Spinal cord (tissue), 10 donors: ENCODE measurements at places on chromosomes 6 and 20. TPM values are rescaled to one million over a fixed set of nuclear protein-coding genes. Genes with fewer than 3 reads are reported as not detected.

GRCh38 chr6:143241111-143241510, 180.4 kb downstream of the AIG1 start:
- no peak for DNase-seq

DNA sequence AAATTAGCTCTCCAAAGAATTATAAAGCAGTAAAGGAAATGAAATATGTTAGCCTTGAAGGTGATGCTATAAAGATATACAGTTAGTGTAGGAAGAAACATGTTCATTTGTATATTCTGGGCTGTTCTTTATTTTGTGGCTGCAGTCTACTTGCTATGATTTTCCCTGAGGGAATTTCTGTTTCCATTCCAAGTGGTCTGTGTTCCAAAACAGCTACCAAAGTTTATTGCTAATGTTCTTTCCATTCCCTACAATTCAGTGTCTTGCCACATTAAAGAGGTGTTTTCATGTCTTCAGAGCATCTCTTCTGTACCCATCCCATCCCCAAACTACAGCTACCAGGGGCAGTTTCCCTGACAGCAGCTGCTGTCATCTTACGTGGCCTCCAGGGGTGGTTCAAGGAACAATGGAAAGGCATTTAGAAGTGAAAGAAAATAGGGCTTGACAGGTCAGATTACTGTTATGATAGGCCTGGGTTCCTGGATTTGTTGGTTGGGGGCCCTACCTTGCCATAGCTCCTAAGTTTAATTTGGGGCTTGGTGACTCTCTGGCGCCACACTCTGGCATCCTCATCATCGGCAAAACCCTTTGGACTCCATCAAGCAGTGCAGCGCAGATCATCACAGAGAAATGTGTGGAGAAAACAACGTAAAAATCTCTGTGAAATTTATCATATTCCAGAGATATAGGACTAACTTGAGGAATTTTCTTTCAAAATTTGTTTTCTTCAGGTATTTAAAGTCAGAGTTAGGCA, 33.8 kb upstream of the AIG1 start:
- DNase-seq: no peak

DNA sequence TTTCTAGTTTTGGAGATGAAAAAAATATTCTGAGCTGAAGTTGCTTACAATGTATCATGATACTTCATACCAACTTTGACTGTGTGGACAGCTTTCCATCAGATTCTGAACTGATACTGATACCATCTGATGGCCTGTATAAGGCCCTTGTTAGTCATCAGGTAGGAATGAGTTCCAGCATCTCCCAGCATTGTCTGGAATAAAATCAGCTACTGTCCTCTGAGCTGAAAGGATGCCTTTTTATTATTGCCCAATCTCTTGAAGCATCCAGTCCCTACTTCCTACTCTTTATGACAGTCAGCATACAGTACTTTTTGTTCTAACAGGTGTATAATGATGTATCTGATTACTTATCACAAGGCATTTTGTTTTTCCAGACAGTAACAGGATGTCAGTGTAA, 70.6 kb upstream of the EYA4 start:
- no peak for DNase-seq

DNA sequence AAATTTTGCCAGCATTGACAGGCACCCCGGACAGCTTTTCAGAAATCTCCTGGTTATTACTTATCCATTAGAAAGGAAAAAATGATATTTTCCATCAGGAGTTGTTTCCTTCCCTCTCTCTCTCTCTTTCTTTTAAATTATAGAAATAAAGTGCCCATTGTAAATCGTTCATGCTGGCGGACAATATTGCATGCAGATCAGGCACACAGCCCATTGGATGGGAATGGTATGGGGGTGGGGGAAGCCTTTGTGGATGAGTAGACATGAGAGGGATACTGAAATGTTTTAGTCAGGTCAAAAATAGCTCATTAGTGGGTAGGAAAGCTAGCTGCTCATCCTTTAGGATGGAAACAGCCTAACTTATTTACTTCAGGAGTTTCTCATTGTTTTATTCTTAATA, 764.9 kb upstream of the MMS22L start:
- no peak for DNase-seq

DNA sequence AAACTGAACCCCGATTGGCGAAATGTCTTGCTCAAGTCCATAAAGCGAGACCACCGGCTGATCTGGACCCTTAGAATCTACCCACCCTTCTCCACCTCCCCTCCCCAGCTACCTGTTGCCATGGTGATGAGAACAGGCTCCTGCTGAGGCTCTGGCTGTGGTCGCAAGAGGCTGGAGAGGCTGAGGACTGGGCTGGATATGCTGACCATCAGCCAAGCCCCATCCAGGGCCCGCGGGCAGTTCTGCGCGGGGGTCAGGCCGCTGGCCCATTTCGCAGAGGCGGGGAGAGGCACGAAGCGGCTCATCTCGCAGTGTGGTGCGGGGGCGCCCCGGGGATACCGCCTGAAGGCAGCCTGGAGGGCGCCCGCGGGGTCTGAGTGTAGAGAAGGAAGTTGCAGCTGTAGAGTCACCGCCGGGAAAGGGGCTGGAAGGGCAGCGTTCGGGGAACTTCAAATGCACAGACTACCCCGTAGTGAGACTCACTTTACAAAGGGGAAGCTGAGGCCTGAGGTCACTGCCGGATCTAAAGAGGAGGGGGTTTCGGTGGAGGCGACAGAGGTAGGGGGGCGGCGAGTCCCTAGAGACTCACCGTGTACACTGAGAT, 671 bp downstream of the TAPBP start:
- peak; percentile 78 for DNase-seq

GRCh38 chr6:165497472-165497871, 165.6 kb downstream of the PDE10A start:
- no peak for DNase-seq

DNA sequence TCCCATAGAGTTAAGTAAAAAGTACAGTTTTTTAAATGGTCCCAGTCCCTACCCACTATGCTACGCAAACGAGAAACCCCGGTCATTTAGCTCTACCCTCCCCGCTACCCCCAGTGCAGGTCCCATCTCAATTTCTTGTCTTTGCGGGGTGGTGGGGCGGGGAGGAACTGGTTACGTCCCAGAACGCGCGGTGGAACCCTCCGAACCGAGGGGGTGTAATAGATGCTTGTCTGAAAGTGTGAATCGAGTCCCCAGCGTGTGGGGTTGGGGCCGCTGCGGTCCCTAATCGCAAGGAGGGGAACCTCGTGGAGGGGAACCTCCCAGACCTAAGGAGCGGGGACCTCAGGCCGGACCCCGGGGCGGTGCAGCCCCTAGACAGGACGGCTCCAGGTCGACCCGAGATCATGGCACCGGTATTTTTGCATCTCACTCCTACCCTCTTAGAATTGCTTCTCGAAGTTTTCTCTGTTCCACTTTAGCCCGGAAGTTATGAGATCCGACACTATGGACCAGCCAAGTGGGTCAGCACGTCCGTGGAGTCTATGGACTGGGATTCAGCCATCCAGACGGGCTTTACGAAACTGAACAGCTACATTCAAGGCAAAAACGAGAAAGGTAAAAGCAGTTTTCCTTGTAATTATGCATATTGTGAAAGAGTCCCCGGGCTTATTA, 779 bp downstream of the HEBP2 start:
- DNase-seq: no peak

GRCh38 chr6:71460933-71461332, 172.3 kb downstream of the OGFRL1 start:
- DNase-seq: no peak

DNA sequence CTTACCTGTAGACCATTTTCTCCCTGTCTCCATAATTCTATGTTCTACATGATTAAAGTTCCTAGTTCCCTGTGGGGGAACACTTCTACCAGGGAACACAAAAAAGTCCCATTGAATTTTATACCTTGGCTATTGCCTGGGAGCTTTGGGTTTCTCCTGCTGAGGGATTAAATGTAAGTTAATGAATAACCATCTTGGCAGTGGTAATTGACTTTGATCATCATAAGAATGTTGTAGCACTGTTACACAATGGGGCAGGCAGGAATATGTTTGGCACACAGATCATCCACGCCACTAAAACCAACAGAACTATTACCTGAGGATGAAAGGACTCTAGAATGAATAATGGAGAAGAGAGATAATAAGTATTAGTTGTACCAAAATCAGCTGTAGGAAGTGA, 1106.2 kb upstream of the GJE1 start:
- DNase-seq: no peak

DNA sequence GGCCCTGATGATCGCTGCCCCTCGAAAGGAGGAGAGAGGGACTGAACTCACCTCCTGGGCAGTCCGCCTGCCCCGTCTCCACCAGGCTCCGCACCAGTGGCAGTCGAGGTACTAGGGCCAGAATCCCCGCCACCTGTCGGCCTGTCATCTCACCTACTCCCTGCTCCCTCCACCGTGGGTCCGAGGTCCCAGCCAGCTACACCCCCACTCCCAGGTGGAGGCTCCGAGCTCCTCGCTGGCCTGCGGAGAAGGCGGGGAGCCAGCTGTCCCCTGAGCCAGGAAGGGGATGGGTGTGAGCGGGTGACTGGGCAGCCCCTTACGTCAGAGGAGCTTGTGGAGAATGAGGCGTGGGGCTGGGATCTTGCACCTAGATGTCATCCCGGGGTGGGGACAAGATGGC, 1066.5 kb upstream of the MANEA start:
- DNase-seq: no peak

DNA sequence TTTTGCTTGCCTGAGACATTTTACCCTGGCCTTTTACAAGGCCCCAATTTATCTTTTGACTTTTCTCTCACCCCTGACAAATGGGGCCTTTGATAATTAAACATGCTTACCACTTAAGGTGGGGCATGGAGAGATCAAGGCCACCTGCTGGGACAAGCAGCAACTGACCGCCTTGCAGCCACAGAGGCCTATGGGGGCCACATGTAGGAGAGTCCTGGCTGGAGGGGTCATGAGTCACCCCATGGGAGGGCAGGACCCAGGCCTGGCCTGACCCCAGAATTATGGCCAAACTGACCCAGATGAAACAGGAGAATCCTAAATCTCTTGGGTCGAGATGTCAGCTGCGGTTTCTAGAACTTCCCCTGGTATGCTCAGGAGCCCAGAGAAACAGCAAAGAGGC, 8.5 kb upstream of the OCSTAMP start:
- no peak for DNase-seq

DNA sequence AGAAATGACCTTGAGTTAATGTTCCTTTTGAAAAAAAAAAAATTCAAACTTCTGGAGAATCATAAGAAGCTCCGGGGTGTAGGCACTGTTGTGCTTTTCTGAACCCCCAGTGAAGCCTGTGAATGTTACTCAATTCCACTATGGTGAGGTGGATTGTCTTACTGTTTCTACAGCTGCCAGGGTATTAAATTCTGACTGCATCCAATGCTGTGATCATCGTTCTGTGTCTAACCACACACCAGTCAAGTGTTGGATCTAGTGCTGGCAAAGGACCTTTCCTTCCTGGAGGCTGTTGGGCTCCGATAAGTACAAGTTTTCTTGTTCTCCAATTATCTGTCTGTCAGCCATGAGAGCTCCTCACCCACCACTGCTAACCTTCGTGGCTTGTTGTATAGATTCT, 162.0 kb upstream of the EPHA7 start:
- no peak for DNase-seq

GRCh38 chr6:138477913-138478539, 21.3 kb downstream of the NHSL1 start:
- DNase-seq: no peak

GRCh38 chr6:111564482-111564945, 41.2 kb downstream of the TRAF3IP2 start:
- DNase-seq: no peak

DNA sequence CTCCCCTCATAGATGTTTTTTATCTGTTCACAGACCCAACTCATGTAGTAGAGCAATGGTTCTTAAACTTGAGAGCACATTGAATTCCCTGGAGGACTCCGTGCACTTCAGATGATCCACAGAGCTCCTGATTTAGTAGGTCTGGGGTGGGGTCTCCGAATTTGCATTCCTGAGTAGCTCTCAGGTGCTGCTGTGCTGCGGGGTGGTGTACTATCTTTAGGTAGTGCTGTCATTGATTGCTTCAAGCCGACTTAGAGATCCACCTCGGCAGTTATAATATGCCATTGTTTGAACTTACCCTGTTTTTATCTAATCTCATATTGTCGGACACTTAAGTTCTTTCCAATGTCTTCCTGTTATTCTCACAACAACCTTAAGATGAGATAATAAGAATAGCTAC, 45.0 kb downstream of the BMP2 start:
- no peak for DNase-seq

- DNase-seq: no peak
These were observed 41.4 kb downstream of the SCAND1 start for GRCh38 chr20:35912881-35913280.

DNA sequence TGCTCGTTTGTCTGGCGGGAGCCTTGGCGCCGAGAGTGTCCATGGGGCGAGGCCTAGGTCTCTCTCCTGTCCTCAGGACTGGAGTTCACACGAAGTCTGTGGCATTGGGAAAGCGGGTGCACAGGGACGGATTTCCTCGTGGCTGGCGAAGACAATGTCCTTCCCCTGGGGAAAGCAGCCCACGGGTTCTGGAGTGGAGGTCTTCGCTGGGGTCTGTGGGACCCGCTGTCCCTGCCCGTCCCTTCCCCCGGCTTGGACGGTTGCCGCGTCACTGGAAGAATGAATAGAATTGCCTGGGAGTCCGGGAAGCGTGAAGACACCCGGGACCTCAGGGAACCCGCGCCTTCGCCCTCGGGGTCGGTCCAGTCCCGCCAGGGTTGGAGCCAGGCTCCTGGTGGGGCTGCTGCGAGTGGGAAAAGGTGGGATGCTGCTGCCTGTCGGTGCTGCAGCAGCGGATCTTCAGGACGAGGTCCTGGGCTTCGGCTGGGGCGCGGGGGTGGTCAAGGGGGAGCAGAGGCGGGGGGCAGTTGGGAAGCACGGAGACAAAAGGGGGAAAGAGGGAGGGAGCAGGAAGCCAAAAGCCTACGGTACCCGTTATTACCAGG, 441.8 kb upstream of the DEFB115 start:
- DNase-seq: no peak

DNA sequence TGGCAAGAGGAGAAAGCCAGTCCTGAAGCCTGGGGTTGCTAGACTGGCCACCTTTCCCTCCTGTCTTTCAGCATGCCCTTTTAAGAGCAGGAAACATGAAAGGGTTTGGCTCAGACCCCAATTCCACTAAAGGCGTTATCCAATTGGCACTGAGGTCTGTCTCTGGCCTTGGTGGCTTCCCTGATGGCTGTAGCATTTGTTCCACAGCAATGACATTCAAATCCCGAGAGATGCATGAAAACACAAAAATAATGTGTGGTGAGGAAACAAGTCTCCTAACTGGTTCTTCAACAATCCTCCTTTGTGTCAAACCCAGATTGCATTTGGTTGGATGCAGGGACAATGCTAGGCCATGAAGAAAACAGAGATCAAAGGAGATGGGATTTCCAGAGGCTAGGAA, 56.5 kb upstream of the ADTRP start:
- DNase-seq: no peak

Gene DDRGK1
- total RNA-seq: 23.0 TPM

Gene SEL1L2
- not detected for total RNA-seq

Gene NOTCH4
- total RNA-seq: 12.8 TPM

Gene ACOT13
- total RNA-seq: 7.3 TPM

Gene BPIFB4
- total RNA-seq: not detected

Gene OR2H2
- total RNA-seq: not detected

Gene PTGIS
- 18.4 TPM for total RNA-seq

Gene TMEM242
- total RNA-seq: 13.5 TPM

Gene LY6G6D
- total RNA-seq: 1.1 TPM

Gene BMP5
- total RNA-seq: 11.1 TPM

Gene HLA-DOB
- total RNA-seq: 0.20 TPM

Gene ID1
- 196 TPM for total RNA-seq
